ENCODE measurements at places on chromosomes 3 and 15.

DNA sequence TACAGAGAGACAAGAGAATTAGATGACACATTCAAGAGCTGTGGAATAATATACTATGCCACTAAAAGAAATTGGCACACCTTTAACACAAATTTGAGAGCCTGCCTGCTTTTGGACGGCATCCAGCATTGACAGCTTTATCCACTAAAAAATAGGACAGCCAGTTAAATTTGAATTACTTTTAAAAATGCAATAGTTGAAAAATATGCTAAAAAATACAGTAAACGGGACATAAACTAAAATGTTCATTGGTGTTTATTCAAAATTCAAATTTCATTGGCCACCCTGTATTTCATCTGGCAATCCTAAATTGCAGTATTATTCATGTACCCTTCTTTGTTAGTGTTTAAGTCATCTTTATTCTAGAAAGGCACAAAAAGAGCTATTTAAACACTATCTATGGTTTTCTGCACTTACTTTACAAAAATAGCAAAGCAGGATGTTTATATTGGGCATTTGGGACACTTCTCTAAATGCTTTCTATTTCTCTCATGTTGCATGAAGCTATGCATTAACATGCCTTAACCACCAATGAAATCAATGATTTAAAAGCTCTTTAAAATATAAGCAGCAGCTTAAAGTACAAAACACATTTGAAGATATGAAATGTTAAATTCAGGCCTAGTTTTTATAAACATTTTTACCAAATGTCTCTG lies 160.1 kb downstream of the NEK10 start:
- DNase-seq, result no peak

- DNase-seq, result peak; percentile 63
Observed at GRCh38 chr3:64691051-64691450, 3.3 kb upstream of the ADAMTS9 start.

GRCh38 chr15:39589815-39590644 lies 9.2 kb downstream of the THBS1 start:
- peak; percentile 17 for DNase-seq

GRCh38 chr3:70421506-70421905 lies 109.1 kb upstream of the MDFIC2 start:
- no peak for DNase-seq

GRCh38 chr3:172517859-172518466 lies 5.3 kb downstream of the TNFSF10 start:
- peak; percentile 22 for DNase-seq

DNA sequence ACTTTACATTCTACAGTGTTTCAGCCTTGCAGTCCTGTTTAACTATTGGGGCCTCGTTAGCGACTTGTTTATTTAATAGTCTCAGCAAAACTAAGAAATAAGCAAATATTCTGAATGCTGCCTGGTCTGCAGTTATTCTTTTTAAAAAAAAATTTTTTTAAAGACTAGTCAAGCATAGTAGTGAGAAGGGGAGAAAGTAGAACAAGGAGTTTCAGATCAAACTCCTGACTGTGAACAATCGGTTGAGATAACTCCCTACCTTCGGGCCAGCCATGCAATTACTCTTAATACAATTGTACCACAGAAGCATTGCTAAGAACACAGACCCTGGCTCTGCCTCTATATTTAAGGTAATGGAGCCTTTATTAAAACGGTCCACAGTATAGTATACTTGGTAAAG lies 5.8 kb upstream of the DUT start:
- DNase-seq, result no peak

DNA sequence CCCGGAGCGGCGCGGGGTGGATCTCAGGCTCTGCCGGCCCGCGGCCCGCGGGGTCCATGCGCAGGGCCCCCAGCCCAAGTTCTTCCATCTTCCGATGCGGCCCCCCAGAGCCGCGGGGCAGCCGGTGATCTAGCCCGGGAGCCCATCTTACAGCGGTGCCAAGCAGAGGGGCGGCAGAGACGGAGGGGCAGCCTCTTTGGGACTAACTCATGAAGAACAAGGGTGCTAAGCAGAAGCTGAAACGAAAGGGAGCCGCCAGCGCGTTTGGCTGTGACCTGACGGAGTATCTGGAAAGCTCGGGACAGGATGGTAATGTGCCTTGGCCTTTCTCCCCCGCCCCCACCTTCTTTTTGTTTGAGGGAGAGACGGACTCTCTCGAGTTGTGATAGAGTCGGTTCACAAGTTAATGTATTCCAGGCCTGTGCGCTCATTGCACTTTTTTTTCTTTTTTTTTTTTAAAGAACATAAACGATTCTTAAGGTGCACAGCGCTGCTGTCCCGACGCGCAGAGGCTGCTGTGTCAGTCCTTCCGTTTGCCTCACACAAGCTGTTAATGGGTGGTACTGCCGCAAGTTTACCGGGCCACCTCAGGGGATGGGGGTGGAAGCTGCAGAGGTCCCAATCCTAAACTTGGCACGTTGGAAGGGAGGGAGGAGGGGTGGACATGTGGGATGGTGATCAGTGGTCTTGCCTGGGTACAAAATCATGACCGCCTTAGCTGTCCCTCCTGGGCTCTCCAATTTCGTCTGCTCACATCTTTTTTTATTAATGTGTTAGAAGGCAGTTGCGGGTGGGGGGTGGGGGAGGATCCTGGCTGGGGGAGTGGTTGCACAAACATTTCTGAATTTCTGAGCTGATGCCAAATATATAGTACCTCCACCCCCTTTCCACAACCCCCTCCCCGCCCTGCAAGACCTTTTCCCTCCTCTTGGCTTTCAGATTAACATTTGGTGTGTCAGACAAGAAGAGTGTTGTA lies 801 bp downstream of the ARHGAP31 start:
- peak; percentile 34 for DNase-seq

GRCh38 chr3:131803113-131803512 lies 231.7 kb downstream of the CPNE4 start:
- DNase-seq, result no peak

- no peak for DNase-seq
Observed at GRCh38 chr3:8724108-8724752, 9.4 kb upstream of the CAV3 start.

GRCh38 chr3:65354880-65355279 lies 667.1 kb upstream of the ADAMTS9 start:
- DNase-seq, result no peak

GRCh38 chr3:67561266-67561665 lies 93.1 kb downstream of the SUCLG2 start:
- no peak for DNase-seq

- peak; percentile 86 for DNase-seq
Observed at GRCh38 chr3:51799879-51800749, 21.1 kb upstream of the IQCF6 start.

- DNase-seq, result peak; percentile 26
Observed at GRCh38 chr15:44163370-44163769, 31.7 kb downstream of the FRMD5 start.

DNA sequence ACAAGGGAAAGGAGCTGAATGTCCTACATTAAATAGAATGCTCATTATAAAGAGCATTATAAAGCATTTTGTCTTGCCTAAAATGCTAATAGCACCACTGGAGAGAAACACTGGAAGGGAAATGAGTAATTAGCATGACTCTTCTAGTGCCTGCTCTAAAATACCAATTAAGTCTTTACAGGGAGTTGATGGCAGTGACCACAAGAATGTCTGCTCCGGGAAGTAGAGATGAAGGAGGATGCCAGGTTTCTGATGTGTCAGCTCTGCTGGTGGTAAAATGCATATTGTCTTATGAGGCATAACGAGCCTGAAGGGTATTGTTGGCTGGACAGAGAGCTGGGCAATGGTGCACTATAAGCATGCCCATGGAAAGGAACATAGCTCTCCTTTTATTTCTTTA lies 49.5 kb downstream of the MYLK start:
- peak; percentile 89 for DNase-seq

DNA sequence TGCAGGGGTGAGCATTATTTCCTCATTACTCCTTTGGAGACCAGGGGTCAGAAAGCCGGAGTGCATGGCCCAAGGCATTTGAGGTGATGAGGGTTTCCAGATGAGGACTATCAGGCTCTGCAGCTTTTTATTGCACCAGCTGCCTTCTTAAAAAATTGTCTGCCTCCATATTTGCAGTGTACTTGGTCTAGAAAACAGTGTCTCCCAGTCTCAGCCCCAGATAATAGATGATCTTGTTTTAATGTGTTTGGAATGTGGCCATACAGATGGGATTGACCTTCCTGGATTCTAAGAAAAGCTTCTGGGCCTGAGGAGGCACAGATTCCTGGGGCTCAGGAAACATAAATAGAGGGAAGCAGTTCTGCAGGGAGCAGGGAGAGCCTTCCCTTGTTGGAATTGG lies 123.3 kb downstream of the GABRG3 start:
- DNase-seq, result no peak

DNA sequence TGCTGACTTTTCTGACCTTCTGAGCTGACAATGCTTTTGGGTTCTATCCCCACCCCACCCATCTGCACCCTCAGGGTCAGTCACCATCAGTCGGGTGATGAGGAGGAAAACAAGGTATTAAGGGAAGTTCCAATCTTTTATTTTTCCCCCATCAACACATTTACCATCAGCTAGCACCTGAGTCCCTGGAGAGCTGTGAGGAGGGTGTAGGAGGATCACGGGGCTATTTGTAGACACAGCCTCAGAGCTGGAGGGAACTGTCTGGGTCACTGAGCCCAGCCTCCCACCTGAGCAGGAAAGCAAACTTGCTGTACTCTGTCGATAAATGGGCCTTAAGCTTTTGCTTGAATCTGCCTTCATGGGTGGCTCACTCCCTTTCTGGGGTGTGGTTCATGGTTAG lies 24.8 kb upstream of the ZFAND6 start:
- no peak for DNase-seq
